Stimulated activated CD8-positive, alpha-beta memory T cell treated with anti-CD3 and anti-CD28 coated beads, Interleukin-2, amount 100 ng/mL, for 1 hour (primary cell): ENCODE measurements at places on chromosomes 6 and 20.

GRCh38 chr6:107641500-107641941 lies 151.6 kb downstream of the SOBP start:
- no peak for DNase-seq

DNA sequence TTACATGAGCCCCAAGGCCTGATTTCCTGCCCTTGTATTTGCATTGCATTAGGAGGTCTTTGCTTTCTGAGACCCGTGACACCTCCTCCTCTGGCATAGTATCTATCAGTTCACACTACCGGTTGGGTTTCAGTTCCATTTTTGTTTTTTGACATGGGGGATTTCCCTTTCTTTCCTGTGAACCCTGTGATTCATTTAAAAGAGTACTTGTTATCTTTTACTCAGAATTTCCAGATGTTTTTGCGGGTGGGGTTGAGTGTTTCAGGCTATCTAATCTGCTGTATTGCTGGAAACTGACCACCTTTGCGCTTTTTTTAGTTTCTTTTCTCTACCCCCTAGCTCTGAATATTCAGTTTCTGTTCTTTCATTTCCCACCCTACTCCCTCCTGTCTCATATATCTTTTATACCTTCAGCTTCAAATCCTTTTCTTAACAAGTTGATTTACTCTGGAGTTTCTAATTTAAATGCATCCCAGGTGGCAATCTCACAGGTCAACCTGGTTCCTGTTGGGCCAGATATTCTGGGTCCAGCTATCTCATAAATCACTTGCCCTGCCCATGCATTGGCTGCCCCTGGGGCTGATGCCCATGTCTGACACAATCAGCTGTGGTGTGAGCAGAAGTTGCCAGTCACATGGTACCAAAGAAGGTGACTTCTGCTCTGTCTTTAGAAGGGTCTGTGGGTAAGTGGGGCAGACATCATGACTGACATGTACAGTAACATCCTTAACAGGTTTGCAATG lies 14.3 kb upstream of the NCOA3 start:
- DNase-seq = peak; percentile 19

- DNase-seq = no peak
Observed at GRCh38 chr6:16635810-16636602, 125.3 kb downstream of the ATXN1 start.

DNA sequence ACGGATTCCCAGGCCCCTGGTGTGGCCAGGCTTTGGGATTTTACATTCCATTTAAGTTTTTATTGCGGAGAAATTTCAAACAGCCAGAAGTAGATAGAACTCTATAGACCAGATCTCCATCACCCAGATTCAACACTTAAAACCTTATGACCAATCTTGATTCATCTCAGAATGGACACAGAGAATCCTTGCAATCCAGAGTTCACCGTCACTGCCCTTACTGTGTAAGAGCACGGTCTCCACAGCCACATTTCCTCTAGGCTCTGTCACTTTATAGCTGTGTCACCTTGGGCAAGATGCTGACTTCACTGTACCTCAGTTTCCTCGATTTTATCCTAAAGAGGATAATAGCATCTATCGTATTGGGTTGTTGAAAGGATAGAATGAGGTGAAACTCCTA lies 979 bp downstream of the ZNF133 start:
- no peak for DNase-seq

DNA sequence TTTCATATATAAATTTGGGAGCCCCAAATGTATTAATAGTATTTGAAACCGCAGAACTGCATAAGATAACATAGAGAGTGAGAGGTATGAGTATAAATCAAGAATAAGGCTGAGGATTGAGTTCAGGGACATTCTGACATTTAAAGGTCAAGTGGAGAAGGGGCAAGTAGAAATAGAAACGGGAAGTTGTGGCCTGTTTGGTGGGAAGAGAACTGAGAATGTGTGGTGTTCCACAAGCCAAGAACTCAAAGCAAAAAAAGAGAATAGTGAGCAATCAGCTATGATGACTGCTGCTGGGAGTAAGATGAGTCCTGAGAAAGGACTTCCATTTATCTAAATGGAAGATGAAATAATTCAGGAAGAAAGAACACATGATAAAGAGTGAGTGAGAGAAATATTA lies 418.4 kb downstream of the CD109 start:
- DNase-seq = no peak

DNA sequence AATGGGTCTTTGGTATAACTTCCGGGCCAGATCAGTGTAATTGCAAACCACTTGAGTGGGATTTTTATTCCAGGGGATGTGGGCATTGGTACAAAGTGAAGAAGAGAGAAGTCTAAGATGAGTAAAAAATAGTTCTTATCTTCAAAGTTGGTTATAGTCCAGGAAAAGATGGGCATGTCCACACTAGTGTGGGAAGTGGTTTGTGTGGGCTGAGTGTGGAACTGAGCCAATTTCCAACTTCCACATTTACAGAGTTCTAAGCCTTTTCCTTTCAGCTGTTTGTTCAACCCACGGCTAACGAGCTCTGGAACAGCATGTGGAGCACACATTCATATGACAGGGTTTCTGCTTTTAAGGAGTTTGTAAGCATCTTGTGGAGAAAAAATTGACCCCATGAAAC lies 72.3 kb upstream of the IFNGR1 start:
- no peak for DNase-seq

DNA sequence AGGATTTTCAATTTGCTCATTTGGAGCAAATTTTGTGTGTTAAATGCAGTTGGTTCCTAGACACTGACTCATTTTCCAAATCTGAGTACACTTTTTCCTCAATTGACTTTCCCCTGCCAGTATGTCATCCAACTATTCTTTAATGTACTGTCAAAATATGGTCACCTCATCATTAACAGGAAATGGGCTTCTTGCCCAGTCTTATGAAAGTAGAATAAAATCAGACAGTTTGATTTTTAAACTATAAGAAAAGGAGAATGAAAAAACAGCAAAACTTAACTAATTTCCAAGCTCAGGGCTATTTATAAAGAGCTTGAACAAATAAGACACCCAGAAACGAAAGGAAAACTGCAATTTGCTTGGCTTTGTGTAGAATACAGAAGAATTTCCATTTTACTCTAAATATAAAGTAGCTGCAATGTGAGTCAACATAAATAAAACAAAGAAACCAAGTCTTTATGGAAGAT lies 43.7 kb upstream of the RAB23 start:
- no peak for DNase-seq

DNA sequence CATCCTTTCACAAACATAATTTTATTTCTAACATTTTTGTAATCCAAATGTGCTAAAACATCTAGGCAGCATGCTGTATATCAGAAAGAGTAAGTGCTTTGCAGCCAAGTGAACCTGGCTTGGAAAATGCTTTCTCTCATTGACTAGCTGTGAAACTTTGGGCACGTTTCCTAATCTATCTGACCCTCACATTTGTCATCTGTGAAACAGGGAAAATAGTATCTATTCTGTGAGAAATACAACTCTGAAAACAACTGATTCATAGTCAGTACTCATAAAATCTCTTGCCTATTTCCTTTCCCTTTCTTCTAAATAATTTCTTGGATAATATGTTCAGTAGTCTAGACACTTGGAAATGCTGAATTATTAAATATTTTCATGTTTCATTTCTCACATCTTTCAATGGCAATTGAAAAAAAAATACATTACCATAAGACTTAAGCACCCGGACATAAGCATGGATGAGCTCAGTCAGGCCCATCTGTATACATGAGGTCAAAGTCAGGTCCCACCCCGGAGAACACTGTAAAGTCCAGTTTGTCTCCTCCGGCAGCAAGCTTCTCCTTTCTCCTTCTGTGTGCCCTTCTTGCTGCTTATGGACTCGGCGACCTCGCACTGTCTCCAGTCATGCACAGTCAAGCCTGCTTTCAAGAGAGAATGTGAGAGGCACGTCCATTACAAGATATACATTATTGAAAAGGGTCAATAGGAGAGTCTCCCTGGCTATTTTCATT lies 455.0 kb upstream of the SOX4 start:
- DNase-seq = no peak

DNA sequence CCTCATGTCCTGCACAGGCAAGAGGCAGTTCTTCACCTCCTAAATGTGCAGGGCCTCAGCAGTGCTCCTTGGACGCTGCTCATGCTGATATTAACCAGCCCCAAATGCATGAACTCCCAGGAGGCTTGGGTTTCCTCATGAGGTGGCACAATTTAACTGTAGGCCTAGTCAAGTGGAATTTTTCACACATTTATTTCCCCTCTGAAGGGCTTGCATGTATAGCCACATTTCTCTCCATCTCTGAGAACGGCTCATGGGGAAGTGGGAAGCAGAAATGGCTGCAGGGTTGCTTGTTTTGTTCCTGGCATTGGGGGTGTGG lies 72.8 kb upstream of the PAX1 start:
- DNase-seq = no peak

DNA sequence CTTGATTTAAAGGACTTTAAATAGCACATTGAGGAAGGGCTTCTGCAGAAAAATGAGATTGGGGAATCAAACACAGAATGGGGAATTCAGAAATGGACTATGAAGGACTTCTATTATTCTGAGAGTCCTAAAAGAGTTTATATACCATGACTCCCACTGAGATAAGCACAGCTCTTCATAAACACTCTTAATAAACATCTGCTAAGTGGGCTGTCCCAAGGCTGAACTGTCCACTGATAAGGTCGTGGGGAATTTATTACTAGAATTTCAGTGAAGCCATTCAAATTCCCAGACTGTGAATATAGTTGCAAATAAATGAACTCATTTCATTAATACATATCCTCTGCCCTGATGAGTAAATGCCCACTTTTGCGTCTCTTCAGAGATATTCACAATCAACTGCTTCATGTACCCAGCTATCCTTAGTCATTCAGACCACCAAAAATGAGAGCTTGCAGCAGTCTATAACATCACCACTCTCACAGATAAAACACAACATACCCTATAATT lies 468.2 kb upstream of the RUNX2 start:
- DNase-seq = no peak
